ENCODE measurements at places on chromosomes 16 and 17.

- peak; percentile 15 for DNase-seq
Observed at GRCh38 chr16:10240854-10241613, 58.8 kb upstream of the GRIN2A start.

DNA sequence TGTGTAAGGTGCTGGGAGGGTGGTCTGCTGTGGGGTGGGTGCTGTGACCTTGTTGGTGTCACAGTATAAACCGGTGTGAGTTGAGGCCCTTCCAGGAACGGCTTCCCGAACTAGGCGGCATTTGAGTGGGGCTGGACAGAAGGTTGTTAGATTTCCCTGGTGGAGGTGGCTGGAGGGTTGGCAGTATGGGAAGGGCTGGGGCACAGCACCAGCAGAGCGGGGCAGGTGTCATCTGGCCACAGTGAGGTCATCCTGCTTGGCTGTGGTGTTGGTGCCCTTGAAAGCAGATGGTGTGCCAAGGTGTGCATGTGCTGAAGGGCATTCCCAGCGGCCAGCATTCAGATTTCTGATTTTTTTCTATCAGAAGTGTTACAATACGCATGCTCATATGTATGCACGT lies 28.1 kb downstream of the BANP start:
- no peak for DNase-seq

DNA sequence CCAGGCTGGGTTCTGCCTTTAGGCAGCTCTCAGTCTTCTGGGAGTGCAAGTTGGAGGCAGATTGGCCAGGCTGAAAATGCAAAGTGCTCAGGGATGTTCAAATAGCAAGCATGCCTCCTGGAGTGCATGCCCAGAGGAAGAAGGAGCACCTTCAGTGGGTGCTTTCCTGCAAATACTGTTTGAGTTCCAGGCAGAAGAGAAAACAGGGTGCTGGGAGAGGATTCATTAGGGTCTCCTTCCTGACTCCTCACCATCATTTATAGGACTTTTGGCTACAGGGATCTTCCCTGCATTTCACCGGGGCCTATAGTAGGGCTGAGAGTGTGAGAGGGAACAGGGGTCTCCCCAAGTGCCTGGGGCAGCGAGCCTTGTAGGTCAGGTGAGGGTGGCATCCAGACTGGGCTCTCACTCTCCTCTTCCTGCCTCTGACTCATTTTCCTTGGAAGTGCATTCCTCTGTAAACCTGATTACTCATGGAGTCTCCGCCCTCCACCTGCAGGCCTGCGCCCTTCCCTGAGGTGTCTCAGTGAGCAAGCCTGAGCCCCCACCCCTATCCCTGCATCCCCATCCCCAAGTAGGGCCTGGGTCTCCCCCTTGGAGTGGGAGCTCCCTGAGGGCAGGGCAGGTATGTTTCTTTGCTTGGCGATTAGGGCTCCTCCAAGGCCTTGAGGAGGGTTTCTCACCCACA lies 17.1 kb upstream of the TNS4 start:
- peak; percentile 94 for DNase-seq

- DNase-seq = no peak
Observed at GRCh38 chr16:87169509-87169995, 147.6 kb downstream of the C16orf95 start.

DNA sequence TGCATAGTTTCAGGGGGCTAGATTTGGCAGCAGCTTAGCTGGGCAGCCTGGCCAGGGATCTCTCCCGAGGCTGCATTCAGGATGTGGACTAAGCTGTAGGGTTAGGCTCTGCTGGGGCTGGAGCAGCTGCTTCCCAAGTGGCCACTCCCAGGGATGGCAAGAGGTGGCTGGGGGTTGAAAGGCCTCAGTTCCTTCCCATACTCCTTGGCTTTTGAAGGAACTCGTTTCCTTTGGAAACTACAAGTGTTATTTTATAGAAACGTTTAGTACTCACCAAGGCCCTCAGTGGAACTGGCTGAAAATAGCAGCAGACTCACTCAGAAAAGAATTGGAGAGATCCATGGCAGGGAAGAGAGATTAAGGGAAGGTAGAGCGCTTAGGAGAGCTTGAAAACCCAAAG lies 76.4 kb downstream of the WWP2 start:
- no peak for DNase-seq

DNA sequence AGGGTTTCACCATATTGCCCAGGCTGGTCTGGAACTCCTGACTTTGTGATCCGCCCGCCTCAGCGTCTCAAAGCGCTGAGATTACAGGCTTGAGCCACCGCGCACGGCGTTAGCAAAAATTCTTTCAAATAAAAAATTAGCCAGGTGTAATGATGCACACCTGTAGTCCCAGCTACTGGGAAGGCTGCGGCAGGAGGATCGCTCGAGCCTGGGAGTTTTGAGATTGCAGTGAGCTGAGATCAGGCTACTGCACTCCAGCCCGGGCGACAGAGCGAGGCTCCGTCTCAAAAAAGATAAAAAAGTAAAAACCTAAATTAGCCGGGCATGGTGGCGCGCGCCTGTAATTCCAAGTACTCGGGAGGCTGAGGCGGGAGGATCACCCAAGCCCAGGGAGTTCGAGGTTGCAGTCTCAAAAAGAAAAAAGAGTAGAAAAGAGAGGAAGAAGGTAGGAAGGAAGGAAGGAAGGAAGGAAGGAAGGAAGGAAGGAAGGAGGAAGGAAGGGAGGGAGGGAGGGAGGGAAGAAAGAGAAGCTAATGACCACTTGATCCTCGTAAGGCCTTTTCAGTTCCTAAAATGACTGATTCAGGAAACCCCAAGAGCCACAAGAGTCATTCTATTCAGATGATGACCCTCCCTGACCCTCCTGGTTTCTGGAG lies 59.2 kb downstream of the SRL start:
- DNase-seq = no peak

DNA sequence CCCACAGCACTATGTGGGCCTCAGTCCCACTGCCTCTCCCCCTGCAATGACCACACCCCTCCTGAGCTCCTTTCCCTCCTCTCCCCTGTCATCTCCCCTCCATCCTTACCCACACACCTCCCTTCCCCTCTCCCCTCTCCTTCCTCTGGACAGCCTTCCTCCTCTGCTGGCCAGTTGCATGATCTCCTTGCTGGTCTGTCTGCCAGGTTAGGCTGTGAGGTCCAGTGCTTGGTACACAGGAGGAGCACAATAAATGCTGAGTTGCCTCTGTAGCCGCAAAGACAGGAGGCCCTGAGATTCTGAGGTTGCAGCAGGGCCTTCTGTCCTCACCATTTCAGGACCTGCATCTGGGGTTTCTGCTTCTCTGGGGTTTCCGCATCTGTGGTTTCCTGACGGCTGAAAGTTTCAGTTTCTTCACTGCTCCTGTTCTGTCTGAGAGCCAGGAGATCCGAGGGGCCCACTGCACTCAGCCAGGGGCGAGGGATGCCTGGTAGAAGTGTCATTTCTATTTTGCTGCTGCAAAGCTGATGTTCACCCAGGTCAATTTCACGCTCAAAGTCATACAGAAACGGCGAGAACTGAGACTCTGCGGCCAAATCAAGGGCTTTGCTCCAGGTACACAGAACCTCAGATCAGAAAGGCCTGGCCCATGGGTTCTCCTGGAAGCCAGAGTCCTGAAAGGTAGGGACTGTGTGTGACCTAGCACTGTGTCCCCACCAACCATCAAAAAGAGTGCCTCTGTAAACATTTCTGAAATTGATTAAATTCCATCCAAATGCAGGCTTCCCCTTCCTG lies 4.6 kb upstream of the SLC12A3 start:
- no peak for DNase-seq

GRCh38 chr16:50197582-50197981 lies 44.5 kb downstream of the TENT4B start:
- no peak for DNase-seq

DNA sequence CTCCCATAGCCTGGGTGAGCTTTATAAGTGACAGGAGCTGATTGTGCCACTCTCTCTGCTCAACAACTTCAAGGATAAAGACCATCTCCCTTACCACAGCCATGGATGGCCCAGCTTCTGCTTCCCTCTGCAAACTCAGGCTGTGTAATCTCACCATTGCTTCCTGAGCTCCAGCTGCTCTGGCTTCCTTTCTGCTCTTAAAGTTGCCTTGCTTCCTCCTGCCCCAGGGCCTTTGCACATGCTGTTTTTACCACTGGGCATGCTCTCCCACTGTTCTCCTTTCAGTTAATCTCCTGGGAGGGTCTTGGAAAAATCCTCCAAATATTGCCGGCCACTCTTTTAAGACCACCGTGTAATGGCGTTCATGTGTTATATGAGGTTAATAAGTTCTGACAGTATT lies 265.1 kb upstream of the C16orf82 start:
- DNase-seq = no peak

- DNase-seq = peak; percentile 40
Observed at GRCh38 chr16:25033852-25034251, 18.7 kb upstream of the ARHGAP17 start.

DNA sequence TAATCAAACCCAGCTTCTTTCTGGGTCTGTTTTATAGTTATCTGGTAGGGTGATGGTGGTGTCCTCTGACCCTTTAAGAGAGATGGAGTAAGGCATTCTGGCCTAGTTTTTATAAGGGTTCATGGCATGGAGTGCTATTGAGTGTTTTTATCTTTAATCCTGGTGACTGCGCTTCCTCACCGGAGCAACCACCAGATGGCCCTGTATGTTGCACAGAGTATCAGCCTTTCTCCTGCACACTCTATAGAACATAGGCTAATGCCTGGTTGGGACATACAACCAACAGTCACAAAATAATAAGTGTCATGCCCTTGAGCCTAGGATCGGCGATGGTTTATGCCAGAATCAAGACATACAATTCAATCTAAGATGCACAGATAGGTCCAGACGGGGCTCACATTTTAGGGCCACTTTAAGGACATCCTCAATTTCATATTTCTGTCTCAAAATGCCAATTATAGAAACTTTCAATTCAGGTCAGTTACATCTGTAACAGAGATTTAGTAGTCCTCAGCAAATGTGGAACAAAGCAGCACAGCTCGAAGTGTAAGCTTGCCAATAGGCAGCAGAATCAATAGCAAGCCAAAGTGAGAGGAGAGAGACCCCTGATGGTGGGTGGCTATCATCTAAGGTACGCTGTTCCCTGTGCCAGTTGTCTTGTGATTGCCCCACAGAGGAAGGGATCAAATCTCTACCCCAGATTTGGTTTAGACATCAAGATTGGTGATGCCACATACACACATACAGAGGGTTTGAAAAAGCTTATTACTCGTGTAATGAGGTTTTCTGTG lies 37.2 kb upstream of the HOXB9 start:
- DNase-seq = no peak

GRCh38 chr17:18968945-18969887 lies 17.3 kb downstream of the SLC5A10 start:
- peak; percentile 61 for DNase-seq

GRCh38 chr16:81523387-81524115 lies 78.9 kb downstream of the CMIP start:
- peak; percentile 83 for DNase-seq

DNA sequence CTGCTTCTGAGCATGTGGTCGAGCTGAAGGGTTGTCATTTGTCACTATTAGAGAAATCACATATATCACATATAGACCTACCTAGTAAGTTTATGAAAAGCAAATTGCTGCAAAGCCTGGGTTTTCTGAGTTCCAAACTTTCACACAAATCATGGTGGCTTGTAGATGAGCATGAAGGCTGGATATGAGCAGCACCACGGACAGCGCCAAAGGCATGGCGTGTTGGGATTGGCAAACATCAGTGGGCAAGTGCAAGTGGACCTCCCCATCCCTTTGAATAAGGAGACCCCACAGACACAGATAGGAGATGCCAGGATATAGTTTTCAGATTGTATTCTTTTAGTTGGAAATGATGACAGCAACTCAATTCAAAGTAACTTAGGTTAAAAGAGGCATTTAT lies 77.6 kb upstream of the CACNG3 start:
- no peak for DNase-seq

- DNase-seq = no peak
Observed at GRCh38 chr16:66457888-66458287, 30.8 kb downstream of the BEAN1 start.

- DNase-seq = no peak
Observed at GRCh38 chr16:4018391-4018790, 97.9 kb downstream of the ADCY9 start.

- no peak for DNase-seq
Observed at GRCh38 chr16:68073902-68074760, 11.0 kb upstream of the NFATC3 start.

- no peak for DNase-seq
Observed at GRCh38 chr16:88197481-88198456, 185.0 kb upstream of the ZNF469 start.

- DNase-seq = peak; percentile 14
Observed at GRCh38 chr16:85573696-85574641, 39.2 kb upstream of the GSE1 start.

- DNase-seq = no peak
Observed at GRCh38 chr16:54977211-54977610, 46.5 kb downstream of the IRX5 start.

GRCh38 chr17:68087851-68088250 lies 52.3 kb downstream of the KPNA2 start:
- DNase-seq = no peak

GRCh38 chr17:76022285-76022684 lies 4.8 kb downstream of the EVPL start:
- no peak for DNase-seq

DNA sequence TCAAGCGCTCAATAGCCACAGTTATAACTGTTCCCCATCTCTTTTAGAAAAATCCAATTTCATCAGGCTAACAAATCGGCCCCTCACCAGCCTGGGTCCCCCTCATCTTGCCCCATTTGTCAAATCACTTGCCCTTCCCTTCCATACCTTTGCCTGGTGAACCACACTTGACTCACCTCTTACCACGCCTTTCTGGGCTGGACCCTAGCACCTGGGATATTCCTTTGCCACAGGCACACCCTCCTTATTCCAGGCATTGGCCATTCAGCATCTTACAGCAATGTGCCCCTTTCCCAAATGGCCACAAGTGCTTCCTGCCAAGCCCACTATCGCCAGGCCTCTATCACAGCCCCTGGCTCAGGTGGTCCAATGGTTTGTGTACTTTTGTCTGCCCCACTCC lies 14.9 kb downstream of the CMTM4 start:
- no peak for DNase-seq

DNA sequence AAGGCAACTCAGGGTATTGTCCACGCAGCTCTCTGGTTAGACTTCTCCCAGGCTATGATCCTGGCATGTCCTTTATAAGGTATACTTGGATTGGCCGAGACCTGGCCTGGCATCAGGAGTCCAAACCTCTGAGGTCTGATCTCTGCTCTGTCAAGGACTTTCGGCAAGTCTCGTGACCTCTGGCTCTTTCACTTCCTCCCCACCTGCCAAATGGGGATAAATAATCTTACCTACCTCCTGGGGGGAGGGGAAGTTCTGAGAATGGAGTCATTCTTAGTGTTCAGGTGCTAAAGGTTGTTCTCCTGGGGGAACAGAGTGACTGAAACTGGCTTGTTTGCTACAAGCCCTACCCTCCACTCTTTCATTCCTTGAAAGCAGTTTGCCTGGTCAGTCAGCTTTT lies 7.6 kb downstream of the ATXN1L start:
- no peak for DNase-seq

- DNase-seq = peak; percentile 48
Observed at GRCh38 chr16:75758215-75758614, 31.9 kb upstream of the CPHXL start.

- DNase-seq = no peak
Observed at GRCh38 chr17:32719689-32720088, 157.2 kb downstream of the MYO1D start.

- no peak for DNase-seq
Observed at GRCh38 chr17:69042308-69042707, 18.4 kb downstream of the ABCA9 start.

Measured in NCI-H226 (cell line).